ENCODE measurements at places on chromosomes 6 and 20. TPM values are rescaled to one million over a fixed set of nuclear protein-coding genes. Genes with fewer than 3 reads are reported as not detected.

DNA sequence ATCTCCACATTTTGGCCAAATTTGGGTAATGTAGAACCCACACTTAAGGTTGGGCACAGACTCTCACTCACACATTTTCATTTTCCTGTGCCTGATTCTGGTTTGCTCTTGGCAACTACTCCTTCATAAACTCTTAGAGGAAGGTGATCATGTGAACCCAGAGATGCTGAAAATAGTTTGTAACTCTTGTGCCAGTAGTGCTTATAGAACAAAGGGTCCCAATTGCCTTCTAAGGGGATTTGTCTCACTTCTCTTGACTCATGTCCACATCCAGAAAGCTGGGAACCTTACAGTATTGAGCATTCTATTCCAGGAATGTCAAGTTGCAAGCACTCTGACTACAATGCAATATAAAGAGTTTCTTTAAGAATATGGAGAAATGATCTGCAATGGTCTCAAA is 62.0 kb upstream of the TASP1 start:
- DNase-seq: no peak

DNA sequence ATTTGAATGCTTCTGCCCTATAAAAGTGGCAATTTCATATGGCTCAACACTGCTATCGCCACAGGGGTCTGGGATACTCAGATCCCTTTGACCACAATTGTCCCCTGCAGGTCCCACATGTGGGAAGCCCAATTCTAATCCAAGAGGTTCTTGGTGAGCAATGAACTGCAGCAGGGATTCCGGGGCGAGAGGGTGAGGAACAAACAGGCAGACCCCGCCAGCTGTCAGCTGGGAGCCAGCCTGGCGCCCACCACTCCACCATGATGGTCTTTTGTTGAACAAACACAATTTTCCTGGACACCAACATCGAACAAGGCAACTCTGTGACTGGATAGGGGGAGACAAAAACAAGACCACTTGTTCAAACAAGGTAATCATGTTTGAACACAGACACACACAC is 80.5 kb downstream of the TMEM242 start:
- DNase-seq: no peak

GRCh38 chr6:135004399-135004798 is 50.2 kb downstream of the HBS1L start:
- no peak for DNase-seq

DNA sequence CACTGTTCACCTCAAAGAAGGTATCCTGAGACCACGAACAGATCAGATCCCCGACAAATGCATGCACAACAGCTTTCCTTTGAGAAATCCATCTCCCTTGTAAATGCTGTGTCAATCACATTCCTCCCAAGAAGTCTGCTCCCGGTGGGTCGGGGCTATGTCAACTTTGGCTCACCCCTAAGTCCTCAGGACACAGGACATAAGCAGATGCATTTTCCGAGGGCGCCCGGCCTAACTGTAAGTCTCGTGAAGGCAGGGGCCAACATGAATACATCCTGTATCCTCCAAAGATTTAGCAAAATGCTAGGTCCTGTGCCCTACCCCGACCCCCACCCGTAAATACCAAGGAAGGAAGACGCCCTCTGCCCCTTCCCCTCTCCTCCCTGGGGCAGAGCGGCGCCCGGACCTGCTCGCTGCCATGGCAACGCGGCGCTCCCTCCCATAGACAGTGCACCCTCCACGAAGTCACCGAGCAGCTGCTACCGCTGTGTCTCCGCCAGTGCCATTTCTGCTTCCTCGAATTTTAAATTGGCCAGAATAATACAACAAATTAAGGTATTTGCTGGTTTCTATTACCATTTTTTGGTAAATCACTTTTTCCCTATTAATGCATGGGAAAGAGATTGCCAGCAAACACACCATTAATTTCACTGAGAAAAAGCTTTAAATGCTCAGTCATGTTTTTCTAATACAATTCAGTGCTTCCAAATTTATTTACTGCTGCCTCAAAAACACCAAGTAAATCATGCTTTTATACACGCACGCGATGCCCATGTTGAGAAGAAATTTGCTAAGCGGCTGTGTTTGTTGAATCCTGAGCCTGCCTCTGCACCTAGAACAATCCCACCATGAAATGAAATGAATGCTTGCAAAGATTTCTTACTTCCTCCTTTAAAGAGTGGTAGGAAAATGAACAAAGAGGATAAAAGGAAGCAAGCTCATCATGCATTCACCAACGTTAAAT is 100.6 kb downstream of the PCSK2 start:
- DNase-seq: no peak

DNA sequence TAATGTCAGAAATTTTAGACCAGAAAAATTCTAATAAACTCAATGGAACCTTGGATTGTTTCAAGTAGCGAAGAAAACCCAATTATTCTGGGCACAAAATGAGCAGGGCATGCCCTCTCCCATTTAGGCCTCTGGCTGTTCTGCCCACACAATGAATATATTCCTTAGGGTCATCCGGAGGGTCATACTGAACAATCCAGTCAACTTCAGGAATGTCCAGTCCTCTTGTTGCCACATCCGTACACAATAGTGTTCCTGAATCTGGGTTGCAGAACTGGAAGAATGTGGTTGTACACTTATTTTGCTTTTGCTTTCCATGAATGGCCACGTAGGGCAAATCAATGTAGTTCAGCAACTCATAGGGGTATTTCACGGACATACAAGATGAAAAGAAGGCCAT is 23.4 kb upstream of the RNF144B start:
- no peak for DNase-seq

DNA sequence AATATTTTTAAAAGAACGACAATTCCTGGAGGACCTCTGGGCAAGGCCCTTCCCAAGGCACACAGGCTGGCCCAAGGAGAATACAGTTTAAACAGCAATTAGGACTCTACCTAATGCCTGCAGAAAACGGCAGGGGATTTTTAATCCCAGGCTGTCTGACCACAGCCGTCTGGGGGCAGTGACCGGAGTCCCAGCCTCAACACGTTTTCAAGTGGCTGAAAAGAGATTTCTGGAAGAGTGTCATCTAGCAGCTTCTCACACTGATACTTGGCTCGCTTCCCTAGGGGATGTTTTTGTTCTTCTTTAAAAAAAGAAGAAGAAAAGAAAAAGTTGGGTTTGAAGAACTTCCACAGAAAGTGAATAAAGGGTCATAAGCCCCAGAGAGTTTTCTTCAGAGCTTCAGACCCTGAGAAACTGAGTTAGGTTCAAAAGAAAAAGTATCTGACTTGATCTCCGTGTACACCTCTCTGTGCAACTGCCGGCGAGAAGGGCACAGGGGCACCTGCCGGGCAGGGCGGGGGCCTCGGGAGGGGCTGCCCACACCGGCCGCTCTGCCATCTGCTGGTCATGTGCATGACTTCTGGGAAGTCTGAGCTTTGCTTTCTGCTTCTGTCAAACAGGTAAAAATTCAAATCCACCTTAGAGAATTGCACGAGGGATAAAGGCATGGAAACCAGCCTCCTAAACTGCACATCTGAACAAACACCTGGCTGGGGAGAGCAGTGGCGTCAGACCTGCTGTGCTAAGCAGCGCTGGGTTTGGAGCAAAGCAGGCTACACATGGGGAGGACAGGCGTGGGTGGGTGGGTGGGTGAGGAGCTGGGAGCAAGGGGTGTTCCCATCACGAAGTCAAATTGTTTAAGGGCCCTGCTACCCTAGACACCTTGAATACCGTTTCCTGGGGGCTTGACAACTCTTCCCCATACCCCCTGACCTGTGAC is 33.0 kb downstream of the RRBP1 start:
- no peak for DNase-seq

IL20RA gene
- 0.27 TPM for total RNA-seq

TLDC2 gene
- total RNA-seq: not detected

Measured in Daoy (cell line).